ENCODE measurements at places on chromosomes 5 and 9.

DNA sequence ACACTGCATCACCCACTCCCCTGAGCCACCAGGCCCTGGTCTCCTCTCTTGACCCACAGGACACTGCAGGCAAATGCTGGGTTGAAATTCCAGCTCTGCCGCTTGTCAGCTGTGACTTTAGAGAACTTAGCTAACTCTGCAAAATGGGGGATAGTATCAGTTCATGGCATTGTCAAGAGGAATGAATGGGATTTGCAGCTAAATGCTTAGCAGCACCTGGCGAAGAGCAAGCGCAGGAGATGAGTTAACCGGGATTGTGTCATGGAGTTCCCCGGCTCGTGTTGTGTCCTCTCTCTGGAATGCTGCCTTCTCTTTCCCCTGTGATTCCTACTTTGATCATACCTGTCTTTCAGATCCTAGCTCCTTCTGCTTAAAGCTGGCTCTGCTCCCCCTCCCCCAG is 67.1 kb downstream of the DAB2IP start:
- DNase-seq, result no peak

DNA sequence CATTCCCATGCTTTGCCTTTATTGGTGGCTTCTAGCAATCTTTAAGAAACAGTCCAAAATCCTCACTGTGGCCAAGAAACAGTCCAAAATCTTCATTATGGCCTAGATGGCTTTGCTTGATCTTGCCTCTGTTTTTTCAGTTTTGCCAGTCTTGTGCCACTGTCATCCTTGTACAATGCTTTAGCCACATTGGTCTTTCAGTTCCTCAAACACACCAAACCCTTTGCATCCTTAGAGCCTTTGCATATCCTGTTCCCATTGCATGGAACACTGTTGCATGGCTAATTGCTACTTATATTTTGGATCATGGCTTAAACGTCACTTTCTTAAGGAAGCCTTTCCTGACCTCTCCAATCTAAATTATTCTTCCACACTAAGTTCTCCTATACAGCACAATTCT is 22.1 kb downstream of the MRRF start:
- no peak for DNase-seq

- DNase-seq, result peak; percentile 26
Observed at GRCh38 chr5:31193591-31194467, at the start of gene CDH6. Gene CDH6, plus strand, starts transcription at chr5:31193686. Its CDS starts 73,788 bp downstream, at chr5:31267474.

- DNase-seq, result no peak
Observed at GRCh38 chr9:134992755-134993124, 75.0 kb upstream of the FCN1 start.

GRCh38 chr5:133244242-133244641 is 192.4 kb downstream of the HSPA4 start:
- DNase-seq, result no peak

GRCh38 chr5:95621839-95622629 is 2.1 kb downstream of the GPR150 start:
- DNase-seq, result no peak

- no peak for DNase-seq
Observed at GRCh38 chr5:13866792-13867191, 77.7 kb downstream of the DNAH5 start.

GRCh38 chr5:150078802-150079689 is 7.3 kb downstream of the CSF1R start:
- DNase-seq, result no peak

DNA sequence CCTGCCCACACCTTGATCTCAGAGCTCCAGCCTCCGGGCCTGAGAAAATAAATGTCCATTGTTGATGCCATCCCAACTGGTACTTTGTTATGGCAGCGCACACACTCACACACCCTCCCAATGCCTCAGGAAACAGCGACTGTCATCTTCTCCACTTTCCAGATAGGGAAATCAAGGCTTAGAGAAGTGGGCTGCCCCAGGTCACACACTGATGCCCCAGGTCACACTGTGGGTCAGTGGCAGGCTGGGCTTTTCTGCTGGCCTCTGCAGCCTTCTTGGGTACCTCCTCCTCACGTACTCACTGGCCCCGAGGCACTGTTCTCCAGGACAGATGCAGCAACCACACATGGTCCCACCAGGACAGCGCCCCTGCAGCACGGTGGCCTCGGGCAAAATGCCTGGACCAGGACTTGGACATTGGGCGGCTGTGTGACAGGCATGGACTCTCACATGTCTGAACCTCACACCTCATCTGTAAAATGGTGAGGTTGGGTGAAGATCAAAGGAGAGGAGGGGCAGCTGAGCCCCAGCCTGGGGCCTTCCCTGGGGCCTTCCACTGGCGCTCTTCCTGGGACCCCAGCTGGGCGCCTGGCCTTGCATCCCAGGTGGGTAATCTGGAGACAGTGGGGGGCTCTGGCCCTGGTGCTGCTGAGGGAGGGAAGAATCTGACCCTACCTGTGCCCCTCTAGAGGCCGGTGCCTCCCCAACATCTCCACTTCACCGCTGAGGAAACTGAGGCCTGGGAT is 156.0 kb downstream of the COL23A1 start:
- DNase-seq, result no peak

- DNase-seq, result no peak
Observed at GRCh38 chr5:107948377-107948776, 277.6 kb upstream of the EFNA5 start.

DNA sequence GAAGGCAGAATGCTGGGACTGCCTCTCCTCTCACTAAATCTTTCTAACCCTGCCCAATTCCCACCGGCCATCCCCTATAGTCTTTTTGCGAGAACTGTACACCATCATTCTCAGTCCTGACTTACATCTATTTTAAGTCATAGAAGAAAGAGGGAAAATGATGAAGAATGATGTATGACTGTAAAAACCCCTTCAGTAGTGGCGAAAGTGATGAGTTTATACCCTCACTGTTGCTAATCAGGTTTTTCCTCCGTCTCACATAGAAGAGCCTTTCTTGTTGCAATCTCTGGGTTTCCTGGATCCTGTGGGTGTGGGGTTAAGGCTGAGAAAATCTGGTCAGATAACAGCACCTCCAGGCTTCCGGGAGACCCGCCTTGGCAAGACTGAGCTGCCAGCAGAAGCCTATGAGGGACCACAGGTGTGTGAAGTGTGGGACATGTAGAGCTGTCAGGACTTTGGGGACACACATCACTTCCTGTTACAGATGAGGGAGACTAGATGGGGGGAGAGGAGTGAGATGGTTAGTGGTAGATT is 147.1 kb upstream of the SLC12A2 start:
- no peak for DNase-seq

- no peak for DNase-seq
Observed at GRCh38 chr9:132364068-132364467, 9.3 kb upstream of the SETX start.

GRCh38 chr5:143653256-143653655 is 158.7 kb upstream of the HMHB1 start:
- no peak for DNase-seq

DNA sequence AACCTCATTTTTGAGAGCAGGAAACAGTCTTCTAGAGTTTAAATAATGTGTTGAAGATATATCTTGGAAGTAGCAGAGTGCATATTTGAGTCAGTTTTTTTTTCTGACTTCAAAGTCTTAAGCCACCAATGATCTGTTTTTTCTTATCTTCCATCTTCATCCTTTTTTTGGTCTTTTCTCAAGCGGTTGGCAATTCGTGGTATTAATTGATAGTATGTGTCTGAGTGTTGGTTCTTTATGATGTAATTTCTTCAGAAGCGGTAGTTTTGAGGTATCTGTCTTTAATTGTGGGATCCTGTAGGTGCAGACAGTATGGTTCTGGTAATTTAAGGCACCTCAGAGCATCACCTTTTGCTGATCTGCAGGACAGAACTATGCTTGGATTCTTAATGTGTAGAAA is 3.9 kb downstream of the CSNK1G3 start:
- no peak for DNase-seq

DNA sequence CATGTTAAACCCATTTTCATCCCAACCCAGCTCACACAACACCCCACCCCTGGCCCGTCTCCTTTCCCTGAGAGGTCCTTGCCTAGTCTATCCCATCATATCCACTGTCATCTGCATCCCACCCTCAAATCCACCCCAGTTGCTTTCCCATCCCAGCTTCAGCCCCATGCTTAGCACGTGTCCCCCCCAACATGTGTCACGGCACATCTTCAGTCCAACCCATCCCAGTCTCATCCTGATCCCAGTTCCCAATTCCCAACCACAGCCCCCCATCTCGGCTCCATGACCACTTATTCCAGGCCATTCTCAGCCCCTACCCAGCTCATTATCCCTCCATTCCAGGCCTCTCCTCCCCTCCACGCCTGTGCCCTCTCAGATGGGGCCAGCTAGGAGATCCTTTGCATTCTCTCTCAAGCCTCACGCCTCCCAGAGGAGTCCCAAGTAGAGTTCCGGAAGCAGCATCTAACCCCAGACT is 605 bp upstream of the DBN1 start:
- no peak for DNase-seq

DNA sequence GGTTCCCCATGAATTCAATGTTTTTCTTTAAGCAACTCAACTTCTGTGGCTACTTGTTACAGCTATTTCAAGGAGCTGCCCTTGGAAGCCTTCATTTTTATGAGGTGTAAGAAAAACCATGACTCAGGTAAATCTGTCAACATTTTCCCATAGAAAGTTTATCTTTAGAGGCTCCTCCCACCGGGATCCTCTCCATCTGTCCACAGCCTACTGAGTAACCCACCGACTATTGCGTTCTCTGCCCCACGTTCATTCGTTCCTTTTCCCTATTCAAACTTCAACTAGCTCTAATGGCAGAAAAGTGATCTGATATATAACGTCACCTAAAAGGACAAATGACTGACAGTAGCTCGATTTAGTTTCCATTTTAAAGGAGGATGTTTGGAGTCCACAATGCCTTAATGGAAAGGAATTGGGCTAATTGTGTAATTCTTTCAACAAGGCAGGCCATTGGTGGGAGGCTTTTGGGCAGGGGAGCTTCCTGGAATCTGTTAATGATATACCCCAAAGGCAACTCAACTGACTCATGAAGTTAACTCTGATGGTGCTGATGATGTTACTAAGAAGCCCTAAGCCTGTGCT is 29.3 kb upstream of the NR3C1 start:
- no peak for DNase-seq

DNA sequence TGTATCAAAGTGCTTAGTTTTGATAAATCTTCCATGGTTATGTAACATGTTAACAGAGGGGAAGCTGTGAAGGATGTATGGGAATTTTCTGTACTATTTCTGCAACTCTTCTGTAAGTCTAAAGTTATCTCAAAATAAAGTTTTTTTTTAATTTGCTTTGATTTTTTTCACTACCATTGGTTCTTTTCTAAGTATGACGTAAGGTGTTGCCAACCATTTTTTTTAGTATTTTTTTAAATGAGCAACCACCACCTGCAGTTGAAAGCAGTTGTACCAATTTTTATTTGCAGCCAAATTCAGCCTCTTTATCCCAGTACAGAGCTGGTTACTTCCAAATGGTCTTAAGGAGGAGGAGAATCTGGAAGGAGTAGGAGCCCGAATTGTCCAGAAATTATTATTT is 192.2 kb downstream of the CHSY3 start:
- DNase-seq, result no peak

GRCh38 chr5:136076881-136077445 is 48.2 kb downstream of the TGFBI start:
- DNase-seq, result no peak

DNA sequence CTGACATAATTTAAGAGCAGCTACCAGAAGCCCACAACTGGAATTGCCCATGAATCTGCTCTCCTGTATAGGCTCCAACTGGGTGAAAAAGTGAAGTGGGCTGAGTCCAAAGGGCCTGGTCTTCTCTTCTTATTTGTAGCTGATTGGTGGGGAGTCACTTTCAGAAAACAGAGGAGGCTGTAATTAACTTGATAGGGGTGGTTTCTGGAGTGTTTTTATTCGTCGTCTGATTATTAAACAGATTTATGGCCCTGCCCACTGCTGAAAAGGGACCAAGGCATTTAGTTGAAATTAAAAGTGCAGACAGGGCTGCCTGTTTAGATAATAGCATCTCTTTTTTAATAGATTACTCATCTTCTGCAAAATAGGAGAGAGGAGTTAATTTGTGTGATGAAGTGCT is 81.0 kb upstream of the SAP30L start:
- DNase-seq, result no peak

DNA sequence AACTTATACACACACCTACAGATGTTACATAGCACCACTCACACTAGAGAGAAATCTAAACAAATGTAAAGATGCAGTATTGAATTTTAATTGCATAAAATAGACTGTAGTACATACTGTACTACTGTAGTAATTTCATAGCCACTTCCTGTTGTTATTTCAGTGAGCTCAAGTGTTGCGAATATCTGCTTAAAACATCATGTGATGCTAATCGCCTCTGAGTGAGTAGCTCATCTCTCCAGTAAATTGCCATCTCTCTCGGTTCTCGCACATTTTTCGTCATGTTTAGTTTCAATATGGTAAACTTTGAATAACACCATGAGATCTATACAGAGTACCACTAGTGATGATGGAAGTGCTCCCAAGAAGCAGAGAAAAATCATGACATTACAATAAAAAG is 22.0 kb upstream of the ARHGEF28 start:
- DNase-seq, result no peak

DNA sequence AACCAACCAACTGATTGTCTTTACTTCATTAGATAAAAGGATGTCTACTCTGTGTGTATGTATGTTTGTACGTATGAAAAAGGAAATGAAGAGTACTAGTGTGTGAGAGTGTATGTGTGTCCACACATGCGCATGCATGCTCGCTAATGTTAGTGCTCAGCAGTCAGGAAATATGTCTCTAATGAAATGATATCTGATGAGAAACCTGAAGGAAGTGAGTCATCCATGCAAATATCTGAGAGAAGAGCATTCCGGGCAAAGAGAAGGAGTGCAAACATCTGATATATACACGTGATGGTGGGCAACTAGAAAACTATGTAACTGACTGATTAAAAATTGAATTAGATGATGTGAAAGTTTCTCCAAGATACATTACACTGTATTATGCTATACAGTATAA is 29.6 kb upstream of the UGCG start:
- peak; percentile 30 for DNase-seq

- no peak for DNase-seq
Observed at GRCh38 chr5:5372511-5372910, 50.0 kb upstream of the ICE1 start.

- DNase-seq, result no peak
Observed at GRCh38 chr9:97628668-97629067, 4.5 kb downstream of the TSTD2 start.

GRCh38 chr5:1443991-1444360 is 1.3 kb downstream of the SLC6A3 start:
- DNase-seq, result no peak

GRCh38 chr9:35407846-35408245 is 82.1 kb upstream of the RUSC2 start:
- no peak for DNase-seq

- no peak for DNase-seq
Observed at GRCh38 chr5:177306674-177307543, 3.3 kb downstream of the PRELID1 start.

- DNase-seq, result no peak
Observed at GRCh38 chr9:98838868-98839565, 31.5 kb downstream of the GALNT12 start.

- no peak for DNase-seq
Observed at GRCh38 chr5:59593439-59594007, 300.0 kb downstream of the PDE4D start.

DNA sequence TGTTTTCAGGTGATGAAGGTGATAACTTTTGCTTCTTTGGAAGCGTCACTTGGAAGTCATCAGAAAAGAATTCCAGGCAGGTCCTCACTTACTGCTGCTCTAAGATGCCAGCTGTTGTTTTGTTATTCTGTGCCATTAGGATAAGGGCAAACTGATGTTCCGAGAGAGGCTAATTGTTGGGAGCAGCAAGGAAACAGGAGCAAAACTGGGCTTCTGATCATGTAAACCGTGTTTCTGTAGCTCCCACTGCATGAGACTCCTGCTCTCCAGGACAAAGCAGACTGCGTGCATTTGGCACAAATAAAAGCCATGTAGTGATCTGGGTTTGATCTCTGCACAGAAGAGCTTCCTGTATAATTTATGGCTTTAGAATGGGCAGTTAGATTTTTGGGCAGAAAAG is 248.2 kb downstream of the MAN2A1 start:
- DNase-seq, result no peak

All from AG04450 (cell line).